ENCODE measurements at places on chromosomes 11 and 22. TPM values are rescaled to one million over a fixed set of nuclear protein-coding genes. Genes with fewer than 3 reads are reported as not detected.

EXPH5 gene
- total RNA-seq = not detected

OR2AT4 gene
- total RNA-seq = not detected

IGSF9B gene
- 1.6 TPM for total RNA-seq

CRYAB gene
- 4.6 TPM for total RNA-seq

GLYATL1 gene
- total RNA-seq = not detected

PGA5 gene
- not detected for total RNA-seq

OR2D2 gene
- not detected for total RNA-seq

NARS2 gene
- total RNA-seq = 22.1 TPM
